ENCODE measurements at places on chromosomes 5 and 9.

GRCh38 chr5:98416541-98416940 is 356.9 kb upstream of the RGMB start:
- no peak overlapping the region for H3K27ac ChIP-seq
- no peaks in the 10 kb centered on the region for H3K4me1 ChIP-seq
- no peak overlapping the region for H3K4me3 ChIP-seq
- no peaks in the 10 kb centered on the region for H3K36me3 ChIP-seq
- no peaks in the 10 kb centered on the region for H3K27me3 ChIP-seq

GRCh38 chr5:13328316-13328715 is 616.2 kb downstream of the DNAH5 start:
- H3K4me1 ChIP-seq: no peaks in the 10 kb centered on the region
- H3K27me3 ChIP-seq: no peaks in the 10 kb centered on the region
- no peak overlapping the region for H3K4me3 ChIP-seq
- DNase-seq: no peak

GRCh38 chr9:133539991-133540697 is 5.6 kb downstream of the ADAMTSL2 start:
- H3K27ac ChIP-seq: no peak overlapping the region
- no peak overlapping the region for H3K4me3 ChIP-seq
- peaks cover 65% of the 10 kb centered on the region for H3K27me3 ChIP-seq

DNA sequence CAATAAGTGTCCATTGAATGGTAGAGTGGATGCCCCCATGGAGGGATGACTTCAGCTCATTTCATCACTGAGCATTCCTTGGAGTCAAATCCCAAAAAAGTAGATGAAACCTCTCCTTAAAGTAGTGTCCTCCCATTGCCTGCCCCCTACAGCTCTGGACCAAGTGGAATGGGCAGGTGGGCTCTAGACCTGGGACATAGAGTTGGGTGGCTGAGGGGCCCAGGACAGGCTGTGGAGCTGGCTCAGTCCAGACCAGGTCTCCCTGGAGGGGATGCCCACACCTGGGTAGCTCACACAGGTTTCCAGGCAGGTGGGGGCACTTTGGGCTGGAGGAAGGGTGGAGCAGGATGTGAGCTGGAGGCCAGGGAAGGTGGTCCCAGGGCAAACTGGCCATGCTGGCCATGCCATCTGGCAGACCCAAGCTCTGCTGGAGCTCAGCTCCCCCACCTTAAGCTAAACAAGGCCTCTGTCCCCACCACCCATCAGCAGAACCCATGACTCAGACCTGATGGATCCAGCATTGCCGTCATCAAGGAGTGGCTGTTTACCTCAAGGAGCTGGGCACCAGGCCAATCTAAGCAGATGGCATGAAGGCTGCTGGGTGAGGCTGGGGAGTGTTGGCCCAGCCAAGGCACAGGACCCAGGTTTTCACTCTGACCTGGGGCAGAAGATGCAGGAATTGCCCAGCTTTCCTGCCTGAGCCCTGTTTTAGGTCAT is 6.2 kb upstream of the SPINK4 start:
- peaks cover 21% of the 10 kb centered on the region for H3K27me3 ChIP-seq
- peaks cover 24% of the 10 kb centered on the region for H3K4me1 ChIP-seq
- no peak overlapping the region for H3K4me3 ChIP-seq
- no peak overlapping the region for H3K27ac ChIP-seq

- H3K36me3 ChIP-seq: no peaks in the 10 kb centered on the region
- DNase-seq: no peak
- no peak overlapping the region for H3K27ac ChIP-seq
- H3K4me3 ChIP-seq: no peak overlapping the region
- peaks cover 2% of the 10 kb centered on the region for H3K4me1 ChIP-seq
- peaks cover 13% of the 10 kb centered on the region for H3K27me3 ChIP-seq
Measured at GRCh38 chr5:42429694-42430093, 6.5 kb downstream of the GHR start.

DNA sequence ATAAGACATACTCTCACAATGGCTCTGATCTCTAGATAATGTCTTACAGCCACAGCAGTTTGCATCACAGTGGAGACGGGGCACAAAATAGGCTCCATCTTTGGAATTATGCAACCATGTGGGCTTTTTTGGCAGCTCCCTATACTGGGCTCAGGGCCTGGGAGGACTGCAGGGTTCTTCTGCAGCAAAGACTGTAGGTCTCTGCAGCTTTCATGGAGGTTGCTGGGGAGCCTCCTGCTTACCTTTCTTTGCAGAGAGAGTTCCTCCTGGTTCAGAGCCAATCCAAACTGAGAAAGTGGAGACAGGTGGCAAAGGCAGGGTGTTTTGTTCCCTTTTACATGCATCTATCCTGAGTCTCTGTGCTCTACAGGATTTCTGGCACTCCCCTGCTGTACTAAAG is 558.0 kb downstream of the TLR4 start:
- H3K27ac ChIP-seq: no peak overlapping the region
- no peaks in the 10 kb centered on the region for H3K4me1 ChIP-seq
- no peak overlapping the region for H3K4me3 ChIP-seq
- no peak for DNase-seq
- no peaks in the 10 kb centered on the region for H3K27me3 ChIP-seq

DNA sequence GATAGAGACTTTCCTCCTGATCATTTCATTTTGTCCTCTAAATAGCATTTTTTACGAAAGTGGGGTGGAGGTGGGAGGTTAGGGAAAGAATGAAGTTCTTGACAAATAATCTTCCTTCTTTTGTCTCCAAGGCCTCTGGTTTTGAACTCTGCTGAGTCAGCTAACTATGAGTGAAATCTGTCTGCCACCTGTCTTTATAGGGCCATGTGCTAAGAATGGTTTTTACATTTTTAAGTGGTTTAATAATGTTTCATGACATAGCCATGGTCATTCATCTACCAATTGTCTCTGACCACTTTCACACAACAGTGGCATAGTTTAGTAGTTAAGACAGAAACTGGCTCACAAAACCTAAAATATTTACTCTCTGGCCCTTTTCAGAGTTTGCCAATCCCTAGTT is 7.6 kb downstream of the MAN2A1 start:
- no peak overlapping the region for H3K27ac ChIP-seq
- H3K4me1 ChIP-seq: peaks cover 8% of the 10 kb centered on the region
- peaks cover 5% of the 10 kb centered on the region for H3K36me3 ChIP-seq
- no peak for DNase-seq
- H3K27me3 ChIP-seq: no peaks in the 10 kb centered on the region
- H3K4me3 ChIP-seq: no peak overlapping the region

DNA sequence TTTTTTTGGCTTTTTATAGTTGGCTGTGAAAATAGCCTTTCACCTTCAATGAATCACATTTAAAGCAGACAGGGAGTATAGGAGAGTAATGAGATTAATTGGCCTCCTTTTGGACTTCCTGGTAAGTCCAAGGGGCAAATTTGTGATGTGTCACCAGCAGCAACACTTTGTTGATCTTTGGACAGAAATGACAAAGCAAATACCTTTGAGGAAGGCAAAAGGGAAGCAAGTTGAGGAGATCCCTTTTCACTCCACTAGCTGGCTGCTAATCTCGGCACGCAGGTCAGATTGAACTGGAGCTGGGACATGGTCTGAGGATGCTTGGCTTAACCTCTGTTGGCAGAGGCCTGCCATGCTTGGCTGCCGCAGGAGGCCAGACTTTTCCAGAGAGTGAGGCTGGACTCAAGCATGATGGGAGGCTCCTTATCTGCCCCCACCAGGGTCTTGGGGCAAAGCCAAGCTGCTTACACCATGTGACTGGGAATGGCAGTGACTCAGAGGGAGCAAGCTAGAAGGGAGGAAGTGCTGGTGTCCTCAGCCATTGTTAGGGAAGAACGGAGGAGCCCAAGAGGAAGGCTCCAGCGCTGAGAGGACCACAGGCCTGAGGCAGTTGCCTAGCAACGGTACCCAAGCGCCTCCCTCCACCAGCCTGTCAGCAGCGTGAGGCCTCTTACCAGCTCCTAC is 174.5 kb upstream of the MAP1B start:
- peaks cover 2% of the 10 kb centered on the region for H3K4me1 ChIP-seq
- no peaks in the 10 kb centered on the region for H3K27me3 ChIP-seq
- DNase-seq: peak; percentile 46
- no peak overlapping the region for H3K27ac ChIP-seq
- H3K36me3 ChIP-seq: no peaks in the 10 kb centered on the region

GRCh38 chr9:17906841-17907778 is 328.2 kb downstream of the SH3GL2 start:
- peak overlapping the region; percentile 42 for H3K4me3 ChIP-seq
- peaks cover 56% of the 10 kb centered on the region for H3K27me3 ChIP-seq
- H3K4me1 ChIP-seq: peaks cover 13% of the 10 kb centered on the region

DNA sequence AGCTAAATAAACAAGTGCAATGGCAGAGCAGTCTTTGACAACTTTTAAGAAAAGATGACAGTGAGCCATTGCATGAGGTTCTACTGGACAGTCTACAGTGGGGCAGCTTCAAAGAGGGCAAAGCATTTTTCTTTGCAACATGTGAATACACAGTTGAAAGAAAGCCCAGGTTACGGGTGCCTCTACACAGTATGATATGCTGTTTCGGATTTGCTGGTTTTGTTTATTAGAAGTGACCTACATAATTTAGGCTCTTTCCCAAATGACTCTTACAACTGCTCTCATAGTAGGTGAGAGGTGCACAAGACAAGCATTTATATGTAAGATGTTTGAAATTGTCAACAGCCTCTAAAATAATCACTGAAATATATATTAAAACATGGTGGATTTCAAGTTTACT is 62.4 kb downstream of the MEF2C start:
- no peaks in the 10 kb centered on the region for H3K4me1 ChIP-seq
- H3K27me3 ChIP-seq: no peaks in the 10 kb centered on the region
- H3K4me3 ChIP-seq: no peak overlapping the region

GRCh38 chr5:102090770-102091169 is 205.3 kb downstream of the SLCO4C1 start:
- H3K36me3 ChIP-seq: no peaks in the 10 kb centered on the region
- H3K27ac ChIP-seq: no peak overlapping the region
- no peaks in the 10 kb centered on the region for H3K4me1 ChIP-seq
- H3K27me3 ChIP-seq: no peaks in the 10 kb centered on the region

GRCh38 chr5:181194489-181195248 is 10.3 kb downstream of the TRIM7 start:
- peaks cover 12% of the 10 kb centered on the region for H3K27me3 ChIP-seq
- H3K4me1 ChIP-seq: peaks cover 41% of the 10 kb centered on the region
- no peaks in the 10 kb centered on the region for H3K36me3 ChIP-seq

DNA sequence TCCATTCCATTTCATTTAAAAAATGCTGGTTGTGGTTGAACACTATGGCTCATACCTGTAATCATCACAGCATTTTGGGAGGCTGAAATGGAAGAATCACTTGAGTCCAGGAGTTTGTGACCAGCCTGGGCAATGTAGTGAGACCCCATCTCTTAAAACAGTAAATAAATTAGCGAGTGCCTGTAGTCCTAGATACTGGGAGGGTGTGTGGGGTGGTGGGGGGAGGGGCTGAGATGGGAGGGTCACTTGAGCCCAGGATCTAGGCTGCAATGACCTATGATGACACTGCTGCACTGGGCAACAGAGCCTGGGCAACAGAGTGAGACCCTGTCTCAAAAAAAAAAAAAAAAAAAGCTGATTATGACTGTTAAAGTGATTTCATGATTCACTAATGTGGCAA is 29.1 kb downstream of the DDX46 start:
- no peak for DNase-seq
- H3K27me3 ChIP-seq: no peaks in the 10 kb centered on the region
- no peak overlapping the region for H3K4me3 ChIP-seq
- H3K27ac ChIP-seq: no peak overlapping the region

GRCh38 chr5:174589599-174589998 is 134.8 kb upstream of the MSX2 start:
- no peaks in the 10 kb centered on the region for H3K4me1 ChIP-seq
- peaks cover 13% of the 10 kb centered on the region for H3K27me3 ChIP-seq
- no peak overlapping the region for H3K4me3 ChIP-seq
- H3K27ac ChIP-seq: no peak overlapping the region
- no peak for DNase-seq
- no peaks in the 10 kb centered on the region for H3K36me3 ChIP-seq

DNA sequence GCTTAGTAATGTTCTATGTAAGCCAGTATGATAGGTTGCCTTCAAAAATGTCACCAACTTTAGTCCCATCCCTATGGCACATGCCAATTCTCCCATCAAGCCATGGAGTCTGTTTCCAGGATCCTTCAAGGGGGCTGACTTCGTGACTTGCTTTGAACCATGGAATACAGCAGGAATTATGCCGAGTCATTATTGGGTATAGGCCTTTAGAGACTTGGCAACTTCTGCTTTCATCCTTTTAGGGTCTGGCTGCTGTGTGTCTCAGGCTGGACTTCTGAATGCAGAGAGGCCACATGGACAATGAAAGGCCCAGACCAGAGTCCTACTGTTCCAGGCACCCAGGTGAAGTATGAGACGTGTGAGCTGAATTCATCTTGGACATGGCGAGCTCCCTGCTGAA is 109.8 kb downstream of the DENND1A start:
- H3K36me3 ChIP-seq: no peaks in the 10 kb centered on the region
- DNase-seq: no peak
- H3K4me1 ChIP-seq: no peaks in the 10 kb centered on the region
- H3K27ac ChIP-seq: no peak overlapping the region

GRCh38 chr5:113719549-113719948 is 206.1 kb downstream of the YTHDC2 start:
- DNase-seq: no peak
- no peak overlapping the region for H3K27ac ChIP-seq
- no peaks in the 10 kb centered on the region for H3K36me3 ChIP-seq

DNA sequence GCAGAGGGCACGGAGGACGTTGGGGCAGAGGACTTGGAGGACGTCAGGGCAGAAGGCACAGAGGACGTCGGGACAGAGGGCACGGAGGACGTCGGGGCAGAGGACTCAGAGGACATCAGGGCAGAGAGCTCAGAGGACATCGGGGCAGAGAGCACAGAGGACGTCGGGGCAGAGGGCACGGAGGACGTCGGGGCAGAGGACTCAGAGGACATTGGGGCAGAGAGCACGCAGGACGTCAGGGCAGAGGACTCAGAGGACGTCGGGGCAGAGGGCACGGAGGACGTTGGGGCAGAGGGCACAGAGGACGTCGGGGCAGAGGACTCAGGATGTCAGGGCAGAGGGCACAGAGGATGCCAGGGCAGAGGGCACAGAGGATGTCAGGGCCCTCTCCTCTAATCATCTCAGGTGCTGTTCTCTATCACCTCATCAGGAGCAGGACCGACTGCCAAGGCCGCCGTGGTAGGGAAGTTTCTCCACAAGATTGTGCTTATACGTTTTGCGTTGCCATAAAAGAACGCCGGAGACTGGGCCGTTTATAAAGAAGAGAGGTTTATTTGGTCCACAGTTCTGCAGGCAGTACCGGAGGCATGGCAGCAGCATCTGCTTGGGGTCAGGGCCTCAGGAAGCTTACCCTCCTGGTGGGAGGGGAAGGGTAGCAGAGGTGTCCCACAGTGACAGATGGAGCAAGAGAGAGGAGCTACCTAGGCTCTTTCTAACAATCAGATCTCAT is 29.4 kb upstream of the ADAMTS2 start:
- no peak overlapping the region for H3K27ac ChIP-seq
- no peaks in the 10 kb centered on the region for H3K27me3 ChIP-seq
- no peak for DNase-seq
- H3K36me3 ChIP-seq: no peaks in the 10 kb centered on the region
- no peak overlapping the region for H3K4me3 ChIP-seq

- H3K36me3 ChIP-seq: no peaks in the 10 kb centered on the region
- peaks cover 67% of the 10 kb centered on the region for H3K27me3 ChIP-seq
- H3K4me1 ChIP-seq: no peaks in the 10 kb centered on the region
Measured at GRCh38 chr5:132019857-132020555, 8.5 kb upstream of the ACSL6 start.

GRCh38 chr5:34598177-34598794 is 57.8 kb upstream of the RAI14 start:
- H3K27me3 ChIP-seq: no peaks in the 10 kb centered on the region
- H3K4me3 ChIP-seq: no peak overlapping the region
- H3K4me1 ChIP-seq: no peaks in the 10 kb centered on the region
- DNase-seq: peak; percentile 96

Measured in mesenchymal stem cell (in vitro differentiated cells and primary cell).